ENCODE measurements at places on chromosomes 6 and 20.
A peak's percentile ranks its signal among the peaks of the same experiment; 100 is the strongest.

GRCh38 chr6:123022975-123023374 lies 26.9 kb downstream of the CLVS2 start:
- no peak for DNase-seq

- no peak for DNase-seq
These were observed 79.5 kb upstream of the BTBD3 start for GRCh38 chr20:11838076-11838636.

- DNase-seq = no peak
These were observed 471.3 kb downstream of the DHX35 start for GRCh38 chr20:39433466-39433865.

DNA sequence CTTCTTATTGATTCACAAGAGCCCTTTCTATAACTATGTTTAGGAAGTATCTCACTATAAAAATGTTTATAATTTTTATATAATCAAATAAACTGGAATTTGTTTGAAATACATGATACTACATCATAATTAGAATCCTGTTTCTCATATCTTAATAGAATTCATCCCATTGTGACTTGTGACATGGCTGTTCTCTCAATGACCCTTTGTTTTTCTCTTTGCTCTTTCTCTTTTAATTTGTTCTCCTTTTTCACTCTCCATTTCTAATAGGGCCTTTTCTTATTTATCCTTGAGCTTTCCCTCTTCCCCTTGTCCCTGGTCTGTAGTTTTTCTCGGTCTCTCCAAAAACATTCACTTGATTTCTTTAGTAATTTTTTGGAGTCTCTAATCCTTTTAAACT lies 111.3 kb downstream of the ADGRB3 start:
- no peak for DNase-seq

GRCh38 chr6:14337152-14337551 lies 219.6 kb downstream of the CD83 start:
- DNase-seq = no peak

- no peak for DNase-seq
These were observed 122.3 kb downstream of the RNASET2 start for GRCh38 chr6:166834049-166834448.

- DNase-seq = peak; percentile 31
These were observed 776 bp downstream of the PPIL1 start for GRCh38 chr6:36873612-36874442.

GRCh38 chr6:5997420-5997987 lies 9.2 kb downstream of the NRN1 start:
- DNase-seq = no peak

GRCh38 chr6:138832182-138832581 lies 36.3 kb downstream of the ECT2L start:
- no peak for DNase-seq

DNA sequence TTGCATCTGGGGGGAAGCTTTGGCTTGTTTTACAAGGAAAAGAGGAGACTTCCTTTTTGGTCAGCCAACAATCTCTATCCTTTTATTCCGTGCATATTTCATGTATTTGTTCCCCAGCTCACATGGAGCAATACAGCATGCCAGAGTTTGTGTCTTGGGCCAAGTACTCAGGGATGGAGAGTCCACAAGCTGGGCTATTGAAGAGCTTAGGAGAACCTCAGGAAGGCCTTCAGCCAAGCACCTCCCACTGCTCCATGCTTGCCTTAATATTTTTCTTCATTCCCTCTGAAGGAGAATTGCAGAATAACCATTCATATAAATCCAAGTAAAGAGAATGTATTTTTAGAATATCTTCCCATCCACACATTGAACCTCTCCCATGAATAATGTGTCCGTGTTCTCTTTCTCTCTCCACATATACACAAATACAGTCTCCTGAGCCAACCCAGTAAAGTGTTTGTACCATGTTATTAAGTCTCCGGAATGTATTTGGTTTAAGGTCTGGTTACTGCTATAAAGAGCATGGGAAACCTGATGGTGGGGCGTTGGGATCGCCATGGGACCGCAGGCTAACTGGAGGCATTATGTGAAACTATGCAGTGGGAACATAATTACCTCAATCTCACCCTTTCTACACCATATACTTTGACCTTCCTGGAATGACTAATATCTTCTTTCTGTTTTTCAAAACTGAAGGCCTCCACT lies 3.0 kb downstream of the LAMA4 start:
- DNase-seq = no peak

GRCh38 chr6:134288538-134289203 lies 29.2 kb downstream of the SGK1 start:
- DNase-seq = no peak

GRCh38 chr6:139378882-139379341 lies 4.5 kb upstream of the CITED2 start:
- DNase-seq = no peak

- DNase-seq = no peak
These were observed 33.6 kb upstream of the RIPOR2 start for GRCh38 chr6:24969343-24969860.

DNA sequence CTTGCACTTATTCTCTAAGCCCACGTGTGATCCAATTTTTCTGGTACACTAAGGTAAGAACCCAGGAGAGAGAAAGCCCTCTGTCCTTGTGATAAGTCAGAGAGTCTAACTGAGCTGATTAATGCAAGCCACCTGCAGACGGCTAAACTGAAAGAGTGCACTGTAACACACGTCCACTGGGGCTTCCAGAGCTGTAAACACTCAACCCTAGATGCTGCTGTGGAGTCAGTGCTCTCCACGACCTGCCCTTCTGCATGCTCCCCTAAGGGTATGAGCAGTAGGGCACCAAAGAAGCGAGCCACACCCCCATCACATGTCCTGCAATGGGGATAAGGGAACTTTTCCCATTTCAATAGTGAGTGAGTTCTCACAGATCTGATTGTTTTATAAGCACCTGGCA lies 55.7 kb downstream of the TXLNB start:
- DNase-seq = no peak

DNA sequence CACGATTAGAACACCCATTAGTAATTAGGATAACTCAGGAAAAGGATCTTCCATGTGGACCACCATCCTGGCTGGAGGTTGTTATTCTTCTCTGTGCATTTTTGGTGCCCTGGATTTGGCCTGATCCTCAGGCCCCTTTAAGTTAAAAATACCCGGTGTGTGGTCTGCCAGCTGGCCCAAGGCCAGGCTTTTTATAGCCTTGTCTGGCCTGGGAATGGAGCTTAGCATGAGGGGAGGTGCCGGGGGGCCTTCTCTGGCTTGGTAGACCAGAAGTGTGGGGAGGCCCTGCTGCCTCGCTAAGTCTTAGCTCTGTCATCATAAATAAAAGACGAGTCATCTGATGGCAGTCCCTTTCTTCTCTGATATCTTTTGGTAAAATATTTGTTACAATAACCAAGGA lies 71.4 kb downstream of the ARID1B start:
- DNase-seq = no peak

GRCh38 chr6:11232770-11233626 lies 530 bp upstream of the NEDD9 start:
- no peak for DNase-seq

DNA sequence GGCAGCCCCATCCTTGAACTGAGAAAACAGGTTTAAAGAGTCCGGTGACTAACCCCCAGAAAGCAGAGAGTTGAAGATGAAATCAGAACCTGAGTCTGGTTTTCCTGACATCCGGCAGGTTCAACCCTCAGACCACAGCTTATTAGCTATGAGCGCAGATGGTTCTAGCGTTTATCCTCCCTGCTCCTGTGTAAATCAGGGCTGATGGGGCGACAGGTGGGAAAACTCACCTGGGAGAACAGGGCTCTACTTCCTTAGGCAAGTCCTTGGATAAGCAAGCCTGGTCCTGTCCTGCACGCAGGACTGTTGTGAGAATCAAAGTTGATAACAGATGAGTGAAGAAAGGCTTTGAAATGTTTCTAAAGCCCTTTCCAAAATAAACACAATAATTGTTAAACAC lies 31.4 kb downstream of the GHRH start:
- no peak for DNase-seq

GRCh38 chr6:43454290-43454695 lies 1.1 kb downstream of the DLK2 start:
- DNase-seq = no peak

DNA sequence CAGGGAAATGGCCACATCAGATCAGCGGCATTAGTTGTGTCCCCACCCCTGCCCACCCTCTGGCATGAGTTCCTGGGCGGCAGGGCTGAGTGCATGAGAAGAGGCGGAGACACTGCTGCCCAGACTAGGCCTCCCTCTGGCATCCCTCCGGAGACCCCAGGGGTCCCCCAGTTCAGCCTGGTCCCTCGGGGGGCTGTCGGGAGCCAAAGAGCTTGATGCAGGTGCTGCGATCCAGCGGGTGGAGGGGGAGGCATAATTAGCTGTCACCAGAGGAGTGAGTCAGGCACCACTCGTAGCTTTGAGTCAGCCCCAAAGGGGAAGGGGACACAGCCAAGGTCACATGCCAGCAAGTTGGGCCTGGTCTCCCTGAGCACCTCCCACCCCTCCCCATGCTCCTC lies 34.5 kb downstream of the DLGAP4 start:
- DNase-seq = no peak

- no peak for DNase-seq
These were observed 45.0 kb upstream of the OPRM1 start for GRCh38 chr6:153994004-153994403.

DNA sequence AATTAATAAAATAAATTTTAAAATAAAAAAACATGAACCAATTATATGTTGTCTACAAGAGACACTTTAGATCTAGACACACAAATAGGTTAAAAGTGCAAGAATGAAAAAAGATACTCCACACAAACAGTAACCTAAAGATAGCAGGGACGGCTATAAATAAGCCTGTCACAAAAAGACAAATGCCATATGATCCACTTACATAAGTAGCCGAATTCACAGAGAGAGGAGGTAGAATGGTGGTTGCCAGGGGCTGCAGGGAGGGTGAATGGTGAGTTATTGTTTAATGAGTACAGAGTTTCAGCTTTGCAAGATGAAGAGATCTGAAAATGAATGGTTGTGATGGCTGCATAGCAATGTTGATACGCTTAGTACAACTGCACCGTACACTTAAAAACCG lies 32.7 kb downstream of the KATNA1 start:
- no peak for DNase-seq

DNA sequence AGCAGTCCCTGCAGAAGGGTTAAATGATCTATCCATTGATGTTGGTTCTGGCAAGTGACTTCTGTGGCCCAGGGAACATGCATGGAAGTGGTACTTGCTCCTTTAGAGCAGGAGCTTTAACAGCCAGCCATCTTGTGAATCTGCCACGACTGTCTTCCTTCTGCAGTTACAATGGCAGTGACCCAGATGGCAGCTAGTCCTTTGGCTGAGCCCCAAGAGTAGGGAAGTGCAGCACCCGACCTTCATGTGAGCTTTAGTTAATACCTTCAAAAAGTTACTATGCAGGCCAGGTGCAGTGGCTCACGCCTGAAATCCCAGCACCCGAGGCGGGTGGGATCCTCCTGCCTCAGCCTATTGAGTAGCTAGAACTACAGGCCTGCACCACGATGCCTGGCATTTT lies 66.4 kb downstream of the POPDC3 start:
- DNase-seq = no peak

GRCh38 chr6:75492386-75493153 lies 1.0 kb downstream of the FILIP1 start:
- DNase-seq = no peak

DNA sequence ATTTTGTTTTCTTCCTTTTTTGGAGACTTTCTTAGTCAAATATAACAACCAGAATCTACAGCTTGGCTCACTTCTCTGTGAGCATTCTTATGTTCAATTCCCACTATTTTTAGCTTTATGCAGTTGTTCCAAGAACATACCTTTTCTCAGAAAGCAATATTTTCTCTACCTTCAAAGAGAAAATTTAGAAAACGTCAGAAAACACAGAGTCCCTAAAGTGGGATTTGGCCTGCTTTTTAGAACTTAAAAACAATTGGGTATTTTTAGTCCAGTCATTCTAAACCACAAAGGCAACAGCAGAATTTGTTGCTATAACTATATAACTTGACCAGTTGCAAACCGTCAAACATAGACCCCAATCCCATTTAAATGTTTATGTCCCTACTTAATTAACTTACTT lies 133.1 kb downstream of the MOXD1 start:
- DNase-seq = no peak

GRCh38 chr6:98769546-98769945 lies 64.8 kb upstream of the POU3F2 start:
- no peak for DNase-seq

- DNase-seq = peak; percentile 94
These were observed 588 bp upstream of the ACSS2 start for GRCh38 chr20:34875642-34876405.

DNA sequence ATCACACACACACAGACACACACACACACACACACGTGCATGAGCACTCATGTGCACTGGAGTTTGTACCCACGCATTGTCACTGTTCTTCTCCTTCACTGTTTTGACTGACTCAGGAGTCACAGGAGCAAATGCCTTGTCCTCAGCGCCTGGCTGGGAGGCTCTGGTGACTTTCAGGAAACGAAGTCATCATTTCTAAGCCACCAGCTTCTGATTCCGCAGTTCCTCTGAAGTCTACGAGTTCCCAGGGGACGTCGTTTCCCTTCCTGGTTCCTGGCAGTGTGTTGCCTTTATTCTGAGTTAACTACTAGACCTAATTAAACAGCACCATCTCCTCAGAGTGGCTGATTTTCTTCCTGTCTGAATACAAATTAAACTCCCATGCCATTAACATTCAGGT lies 82.2 kb upstream of the PMEPA1 start:
- no peak for DNase-seq

DNA sequence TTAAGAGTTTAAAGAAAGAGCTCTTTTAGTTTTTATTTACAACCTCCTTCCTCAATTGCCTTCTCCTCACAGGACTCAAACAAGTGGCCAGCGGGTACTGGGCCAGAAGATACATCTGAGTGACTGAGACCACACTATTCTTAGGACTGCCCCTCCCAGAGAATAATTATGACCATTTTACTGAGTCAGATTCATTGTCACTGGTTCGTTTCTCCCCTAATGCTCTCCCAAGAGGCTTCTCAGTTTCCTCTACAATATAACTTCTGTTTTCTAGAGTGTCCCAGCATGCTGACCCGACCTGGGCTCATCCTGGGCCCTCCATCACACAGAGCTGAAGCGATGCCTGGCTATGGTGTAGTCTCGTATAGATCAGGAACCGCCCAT lies 279.9 kb downstream of the CD83 start:
- no peak for DNase-seq

- DNase-seq = no peak
These were observed 53.8 kb upstream of the NRSN1 start for GRCh38 chr6:24072038-24072746.

DNA sequence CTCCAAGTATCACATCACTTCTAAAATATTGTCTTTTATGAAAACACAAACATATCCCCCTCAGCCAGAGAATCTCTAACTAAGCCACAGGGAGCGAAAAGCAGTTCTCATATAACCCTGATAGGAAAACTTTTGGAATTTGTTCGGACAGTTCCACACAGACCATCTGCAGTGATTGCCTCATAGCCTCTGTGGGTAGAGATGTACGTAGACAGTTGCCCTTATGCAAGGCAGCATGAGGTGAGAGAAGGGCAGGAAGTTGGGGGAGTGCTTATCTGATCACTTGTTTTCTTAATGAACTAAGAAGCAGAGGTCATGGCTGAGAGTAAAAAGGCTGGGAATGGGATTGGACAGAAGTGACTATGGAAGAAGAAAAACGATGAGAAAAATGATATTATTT lies 39.6 kb downstream of the SLC23A2 start:
- DNase-seq = no peak
